SJSA1 (cell line): ENCODE measurements at places on chromosomes 4 and X. TPM values are rescaled to one million over a fixed set of nuclear protein-coding genes. Genes with fewer than 3 reads are reported as not detected.
A peak's percentile ranks its signal among the peaks of the same experiment; 100 is the strongest.

DNA sequence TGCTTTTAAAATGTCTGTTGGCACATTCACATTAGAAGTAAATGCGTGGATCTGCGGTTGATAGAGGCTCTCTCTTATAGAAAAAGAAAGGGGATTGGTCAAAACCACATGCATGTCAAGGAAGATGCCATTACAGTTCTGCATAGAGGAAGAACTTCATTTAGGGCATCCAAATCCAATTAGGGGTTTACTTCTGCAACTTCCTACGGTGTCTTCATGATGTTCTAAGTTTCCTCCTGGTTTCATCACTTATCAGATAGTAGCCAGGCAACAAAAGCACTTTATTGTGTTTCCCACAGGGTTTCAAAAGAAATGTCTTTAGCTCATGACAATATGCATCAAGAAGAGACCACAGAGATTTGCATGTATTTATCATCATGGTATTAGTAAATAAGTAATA lies 136.0 kb upstream of the HPGD start:
- no peaks in the 10 kb centered on the region for H3K4me1 ChIP-seq
- H3K27ac ChIP-seq: no peak overlapping the region
- H3K27me3 ChIP-seq: peaks cover 8% of the 10 kb centered on the region; the same call in 1 of the 2 replicates
- no peak for DNase-seq
- H3K4me3 ChIP-seq: no peak overlapping the region

DNA sequence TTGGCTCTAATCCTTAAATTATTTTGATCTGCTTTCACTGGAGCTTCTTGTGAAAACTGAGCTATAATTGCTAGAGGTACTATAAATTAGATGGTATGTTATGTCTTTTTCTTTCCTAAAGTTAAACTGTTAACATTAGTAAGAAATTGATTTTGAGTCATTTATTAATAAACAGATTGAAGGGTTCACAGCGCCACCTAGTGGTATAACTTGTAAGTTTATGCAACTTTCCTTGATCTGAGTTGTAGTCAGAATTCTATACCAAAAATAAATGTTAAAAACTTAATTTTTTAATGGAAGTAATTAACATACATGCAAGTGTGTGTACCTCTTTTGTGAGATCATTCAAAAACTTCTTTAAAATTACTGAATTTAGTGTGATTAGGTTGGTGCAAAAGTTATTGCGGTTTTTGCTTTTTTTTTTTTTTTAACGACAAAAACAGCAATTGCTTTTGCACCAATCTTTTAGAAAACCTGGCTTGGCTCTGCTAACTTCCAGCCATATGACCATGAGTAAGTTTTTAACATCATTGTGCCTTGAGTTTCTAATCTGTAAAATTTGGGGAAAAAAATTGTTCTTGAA lies 151.5 kb downstream of the CENPC start:
- no peak overlapping the region for H3K27ac ChIP-seq
- DNase-seq: no peak
- H3K4me1 ChIP-seq: no peaks in the 10 kb centered on the region
- H3K4me3 ChIP-seq: no peak overlapping the region
- H3K27me3 ChIP-seq: 0 out of 2 replicates have a peak, but pooled peaks cover 3% of the 10 kb centered on the region

DNA sequence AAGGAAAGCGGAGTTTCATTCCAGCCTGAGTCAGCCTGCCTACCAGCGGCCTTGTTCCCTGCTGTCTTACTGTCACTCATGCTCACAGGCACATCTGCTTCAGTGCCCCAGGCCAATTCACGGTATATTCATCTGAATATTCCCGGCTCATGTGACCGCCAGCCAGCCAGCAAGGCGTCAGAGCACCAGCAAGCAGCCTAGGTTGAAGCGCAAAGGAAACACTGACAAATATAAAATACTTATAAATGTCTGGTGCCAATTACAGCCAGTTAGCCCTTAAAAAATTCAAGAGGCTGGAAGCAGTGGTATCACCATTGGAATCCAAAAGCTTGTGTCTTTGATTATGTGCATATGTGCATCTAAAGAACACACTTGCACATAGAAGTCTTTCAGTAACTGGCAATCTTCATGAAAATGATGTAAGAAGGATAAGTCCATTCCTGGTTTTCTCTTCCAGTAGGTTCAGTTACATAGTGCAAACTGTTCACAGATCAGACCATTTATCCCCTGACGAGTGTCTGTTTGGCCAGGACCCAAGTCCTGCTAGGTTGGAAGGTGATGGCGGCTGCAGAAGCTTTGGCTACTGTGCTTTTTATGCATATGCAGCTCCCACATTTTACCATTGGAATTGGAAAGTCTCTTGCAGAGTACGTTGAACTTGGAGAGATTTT lies 61.3 kb downstream of the LUZP4 start:
- H3K27ac ChIP-seq: no peak overlapping the region
- H3K4me1 ChIP-seq: peaks cover 2% of the 10 kb centered on the region
- H3K27me3 ChIP-seq: no peaks in the 10 kb centered on the region

ASB12 gene
- not detected in 2 replicates for total RNA-seq

DNA sequence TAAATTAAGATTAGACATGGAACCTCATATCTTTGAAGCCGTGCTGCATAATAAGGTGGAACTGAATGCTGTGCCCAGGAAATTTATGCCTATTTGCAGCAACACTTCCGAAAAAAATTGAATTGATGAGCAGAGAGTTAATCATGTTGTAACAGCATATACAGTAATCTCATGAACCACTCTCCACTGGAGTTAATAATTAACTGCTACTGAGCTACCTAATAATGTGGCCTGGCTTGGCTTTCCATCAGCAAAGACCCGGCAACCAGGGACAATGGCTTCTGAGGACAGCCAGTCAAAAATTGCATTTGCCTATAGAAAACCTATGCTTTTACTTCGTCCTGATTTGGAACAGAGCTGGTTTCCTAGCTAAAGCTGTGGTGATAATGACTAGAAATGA lies 63.8 kb upstream of the GATB start:
- no peaks in the 10 kb centered on the region for H3K36me3 ChIP-seq
- H3K27ac ChIP-seq: no peak overlapping the region
- no peaks in the 10 kb centered on the region for H3K4me1 ChIP-seq
- DNase-seq: no peak
- no peaks in the 10 kb centered on the region for H3K27me3 ChIP-seq
- H3K4me3 ChIP-seq: no peak overlapping the region

DNA sequence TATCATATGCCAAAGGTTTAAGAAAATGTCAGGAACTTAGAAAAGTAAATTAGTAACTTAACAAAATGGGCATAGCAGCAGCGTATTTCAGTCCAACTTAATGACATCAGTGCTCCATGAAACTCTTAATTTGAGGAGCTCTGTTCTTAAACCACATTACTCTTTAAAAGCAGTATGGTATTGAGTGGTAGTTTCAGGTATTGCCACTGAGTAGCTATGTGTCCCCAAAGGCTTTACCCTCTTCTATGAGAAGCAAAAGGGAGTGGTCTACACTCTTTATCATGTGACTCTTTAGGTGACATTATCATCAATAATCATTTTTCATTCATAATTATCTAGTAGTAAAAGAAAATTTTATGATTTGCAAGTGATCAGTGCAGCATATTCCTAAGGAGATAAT lies 158.3 kb downstream of the STIM2 start:
- H3K27ac ChIP-seq: no peak overlapping the region
- no peaks in the 10 kb centered on the region for H3K36me3 ChIP-seq
- DNase-seq: no peak
- H3K4me1 ChIP-seq: no peaks in the 10 kb centered on the region

DNA sequence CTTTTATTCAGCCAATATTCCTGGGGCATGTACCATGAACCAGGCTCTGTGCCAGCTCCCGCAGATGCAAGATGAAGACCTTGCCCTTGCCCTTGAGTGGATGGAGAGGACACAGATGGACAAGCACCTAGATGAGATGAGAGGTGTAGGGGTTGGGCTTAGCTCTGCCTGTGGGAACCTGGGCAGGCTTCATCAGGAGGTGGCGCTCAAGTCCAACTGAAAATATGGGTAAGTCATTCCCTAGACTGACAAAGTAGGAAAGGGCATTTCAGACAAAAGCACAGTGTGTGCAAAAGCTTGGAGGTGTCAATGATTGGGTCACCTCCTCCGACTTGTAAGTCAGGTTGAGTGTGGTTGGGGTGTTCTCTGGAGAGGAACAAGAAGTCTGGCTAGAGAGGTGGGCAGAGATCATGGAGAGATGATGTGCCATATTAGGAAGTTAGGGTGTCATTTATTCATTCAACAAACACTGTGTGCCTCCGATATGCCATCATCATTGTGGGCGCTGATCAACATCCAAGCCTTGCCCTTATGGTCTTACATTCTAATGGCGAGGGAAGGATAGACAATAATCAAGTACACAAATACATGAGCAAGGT lies 64.6 kb downstream of the ANAPC4 start:
- no peaks in the 10 kb centered on the region for H3K4me1 ChIP-seq
- peak; percentile 19 for DNase-seq
- H3K27me3 ChIP-seq: no peaks in the 10 kb centered on the region
- H3K4me3 ChIP-seq: no peak overlapping the region

GRCh38 chr4:165288639-165289422 lies 38.6 kb upstream of the MSMO1 start:
- no peak overlapping the region for H3K4me3 ChIP-seq
- DNase-seq: no peak
- H3K27me3 ChIP-seq: no peaks in the 10 kb centered on the region
- no peaks in the 10 kb centered on the region for H3K36me3 ChIP-seq
- no peak overlapping the region for H3K27ac ChIP-seq

DNA sequence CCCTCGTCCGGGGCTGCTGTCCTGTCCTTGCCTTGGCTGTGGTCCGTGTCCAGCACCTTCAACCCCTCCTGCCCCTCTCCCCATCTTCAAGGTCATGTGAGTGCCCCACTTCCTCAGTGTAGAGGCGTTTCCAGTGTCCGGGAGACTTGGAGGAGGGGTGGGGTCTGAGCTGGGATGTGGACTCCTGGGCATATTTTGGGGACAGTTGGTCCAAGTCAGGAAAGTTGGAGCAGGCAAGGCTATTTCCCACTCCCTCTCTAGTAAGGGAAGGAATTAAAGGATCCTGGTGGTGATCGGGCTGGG lies 3.0 kb downstream of the PCGF3 start:
- H3K27me3 ChIP-seq: no peaks in the 10 kb centered on the region
- no peak overlapping the region for H3K27ac ChIP-seq
- no peaks in the 10 kb centered on the region for H3K4me1 ChIP-seq
- H3K36me3 ChIP-seq: peaks cover 3% of the 10 kb centered on the region; the same call in 1 of the 2 replicates
- no peak overlapping the region for H3K4me3 ChIP-seq
- DNase-seq: no peak

CLCN4 gene
- total RNA-seq: 6.6 and 10.9 TPM in 2 replicates

GRCh38 chrX:42442745-42443144 lies 335.2 kb downstream of the PPP1R2C start:
- H3K36me3 ChIP-seq: no peaks in the 10 kb centered on the region
- no peaks in the 10 kb centered on the region for H3K4me1 ChIP-seq
- H3K27me3 ChIP-seq: no peaks in the 10 kb centered on the region
- H3K4me3 ChIP-seq: no peak overlapping the region
- DNase-seq: no peak

TRIM61 gene
- not detected in 2 replicates for total RNA-seq

DNA sequence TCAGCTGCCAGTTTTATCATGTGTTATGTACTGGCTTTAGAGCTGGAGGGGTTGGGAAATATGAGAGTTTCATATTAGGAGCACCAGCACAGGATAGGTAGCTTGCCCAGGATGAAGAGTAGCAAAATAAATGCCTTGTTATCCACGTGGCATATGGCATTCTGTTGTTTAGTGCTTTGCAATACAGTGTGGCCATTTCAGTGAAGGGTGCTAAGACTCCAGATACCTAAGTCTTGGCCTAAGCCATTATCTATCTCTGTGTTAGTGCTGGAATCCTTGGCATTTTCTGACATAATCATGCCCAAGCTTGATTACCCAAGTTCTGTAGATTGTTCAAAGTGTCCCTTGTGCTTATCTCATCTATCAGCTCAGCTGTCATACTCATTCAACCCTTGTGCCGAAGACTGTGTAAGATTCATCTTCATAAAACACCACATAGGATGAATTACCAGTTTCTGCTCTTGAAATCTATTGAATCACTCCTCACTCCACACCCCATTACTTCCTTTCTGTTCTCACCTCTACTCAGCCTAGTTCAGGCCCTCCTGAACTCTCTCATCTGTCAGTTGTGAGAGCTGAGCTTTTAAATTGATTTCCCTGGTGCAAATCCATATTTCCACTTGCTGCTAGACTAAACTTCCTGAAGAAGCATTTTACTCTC lies 73.5 kb downstream of the CLCN5 start:
- no peak overlapping the region for H3K27ac ChIP-seq
- no peak for DNase-seq
- no peaks in the 10 kb centered on the region for H3K36me3 ChIP-seq
- H3K4me1 ChIP-seq: no peaks in the 10 kb centered on the region
- no peak overlapping the region for H3K4me3 ChIP-seq
- H3K27me3 ChIP-seq: no peaks in the 10 kb centered on the region

DNA sequence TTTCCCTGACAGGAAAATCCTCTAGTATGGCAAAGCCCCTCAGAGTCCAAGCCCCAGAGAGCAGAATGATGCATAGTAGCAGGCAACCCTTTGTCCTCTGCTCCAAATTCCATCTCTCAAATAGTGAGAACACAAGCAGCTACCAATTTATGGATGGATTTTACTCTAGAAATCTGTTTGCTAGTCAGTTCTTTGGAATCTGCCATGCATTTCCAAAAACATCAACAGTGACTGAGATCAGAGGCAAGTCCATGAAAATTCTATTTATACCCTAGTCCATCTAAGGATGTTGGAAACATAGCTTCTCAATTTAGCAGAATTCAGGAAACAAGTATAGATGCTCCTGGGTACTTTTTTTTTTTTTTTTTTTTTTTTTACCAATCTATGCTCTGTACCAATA lies 10.0 kb upstream of the CC2D2A start:
- no peaks in the 10 kb centered on the region for H3K36me3 ChIP-seq
- DNase-seq: no peak
- H3K4me3 ChIP-seq: no peak overlapping the region
- no peaks in the 10 kb centered on the region for H3K27me3 ChIP-seq

- peak; percentile 70 for DNase-seq
- H3K4me1 ChIP-seq: peaks cover 36% of the 10 kb centered on the region
- H3K27me3 ChIP-seq: no peaks in the 10 kb centered on the region
- peak overlapping the region; percentile 93 for H3K27ac ChIP-seq
- no peak overlapping the region for H3K4me3 ChIP-seq
These were observed 20.1 kb downstream of the LYAR start for GRCh38 chr4:4269856-4270255.

DNA sequence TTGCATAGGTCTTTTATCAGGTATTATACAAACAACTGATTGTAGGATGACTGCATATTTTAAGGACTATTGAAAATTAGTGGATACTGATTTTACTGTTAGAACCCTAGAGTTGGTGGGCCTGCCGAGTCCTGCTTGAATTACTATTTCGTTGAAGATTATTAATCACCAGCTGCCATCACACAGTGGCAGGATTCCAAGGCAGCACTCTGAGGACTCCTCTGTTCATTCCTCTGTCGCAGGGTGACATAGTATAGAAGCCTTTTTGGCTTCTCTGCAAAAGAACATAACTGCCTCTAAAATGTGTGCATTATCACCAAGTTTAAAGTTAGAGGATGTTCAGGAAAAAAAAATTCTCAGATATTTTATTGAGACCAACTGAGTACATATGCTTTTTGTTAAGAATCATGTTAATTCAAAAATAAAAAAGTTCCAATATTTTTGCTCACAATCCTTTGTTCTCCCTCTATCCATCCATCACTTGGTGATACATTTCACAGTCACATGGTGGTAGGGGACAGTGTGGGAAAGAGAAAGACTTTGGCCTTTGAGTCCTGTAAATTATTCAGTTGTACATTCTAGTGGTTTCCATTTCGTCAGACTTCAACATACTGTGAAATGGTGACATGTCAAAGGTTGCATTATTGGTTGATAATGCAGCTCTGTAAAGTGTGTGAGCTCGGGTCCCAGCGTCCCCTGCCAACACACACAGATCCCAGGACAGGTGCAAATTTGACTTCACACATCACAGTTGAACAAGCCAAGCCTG lies 332.5 kb downstream of the GRID2 start:
- no peaks in the 10 kb centered on the region for H3K27me3 ChIP-seq
- DNase-seq: no peak
- H3K4me3 ChIP-seq: no peak overlapping the region
- H3K4me1 ChIP-seq: no peaks in the 10 kb centered on the region
